Foreskin keratinocyte (primary cell): ENCODE measurements at places on chromosomes 3 and 15. TPM values are rescaled to one million over a fixed set of nuclear protein-coding genes. Genes with fewer than 3 reads are reported as not detected.

CDHR4 gene
- total RNA-seq, result not detected in 2 replicates

ALG1L2 gene
- total RNA-seq, result not detected in 2 replicates

PLCH1 gene
- 0.10 and 0.14 TPM in 2 replicates for total RNA-seq

ZNF662 gene
- total RNA-seq, result 1.7 and 2.0 TPM in 2 replicates

ATP8B4 gene
- total RNA-seq, result not detected in 2 replicates

NRROS gene
- total RNA-seq, result 0.03 and 0.11 TPM in 2 replicates

SERINC4 gene
- 0.04 and 0.07 TPM in 2 replicates for total RNA-seq

CHL1 gene
- total RNA-seq, result not detected in 2 replicates

ATXN7 gene
- total RNA-seq, result 8.3 and 12.8 TPM in 2 replicates

POLQ gene
- 12.5 and 14.8 TPM in 2 replicates for total RNA-seq
